ENCODE measurements at places on chromosomes 1 and 21.

GRCh38 chr1:170218257-170218650 is 72.5 kb downstream of the NTMT2 start:
- no peak for DNase-seq

- DNase-seq, result no peak
Observed at GRCh38 chr1:30762152-30762929, 4.8 kb upstream of the LAPTM5 start.

DNA sequence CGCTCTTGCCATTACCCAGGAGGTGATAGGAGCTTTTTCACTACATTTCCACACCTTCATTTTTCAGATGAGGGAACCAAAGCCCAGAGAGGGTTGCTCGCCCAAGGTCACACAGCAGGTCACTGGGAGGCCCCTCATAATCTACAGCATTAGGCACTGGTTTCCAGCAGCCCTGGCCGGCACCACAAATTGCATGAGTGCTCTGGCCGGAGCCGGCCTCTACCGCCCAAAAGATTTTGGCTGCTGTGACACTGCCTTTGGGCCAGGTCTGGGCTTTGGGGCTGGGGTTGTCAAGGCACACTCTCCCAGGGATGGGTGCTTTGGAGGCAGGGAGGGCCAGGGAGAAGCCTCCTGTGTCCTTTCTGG is 15.4 kb downstream of the DHRS3 start:
- no peak for DNase-seq

GRCh38 chr1:185419718-185420117 is 102.7 kb upstream of the IVNS1ABP start:
- no peak for DNase-seq

GRCh38 chr1:99173282-99173681 is 91.0 kb upstream of the PLPPR4 start:
- no peak for DNase-seq

DNA sequence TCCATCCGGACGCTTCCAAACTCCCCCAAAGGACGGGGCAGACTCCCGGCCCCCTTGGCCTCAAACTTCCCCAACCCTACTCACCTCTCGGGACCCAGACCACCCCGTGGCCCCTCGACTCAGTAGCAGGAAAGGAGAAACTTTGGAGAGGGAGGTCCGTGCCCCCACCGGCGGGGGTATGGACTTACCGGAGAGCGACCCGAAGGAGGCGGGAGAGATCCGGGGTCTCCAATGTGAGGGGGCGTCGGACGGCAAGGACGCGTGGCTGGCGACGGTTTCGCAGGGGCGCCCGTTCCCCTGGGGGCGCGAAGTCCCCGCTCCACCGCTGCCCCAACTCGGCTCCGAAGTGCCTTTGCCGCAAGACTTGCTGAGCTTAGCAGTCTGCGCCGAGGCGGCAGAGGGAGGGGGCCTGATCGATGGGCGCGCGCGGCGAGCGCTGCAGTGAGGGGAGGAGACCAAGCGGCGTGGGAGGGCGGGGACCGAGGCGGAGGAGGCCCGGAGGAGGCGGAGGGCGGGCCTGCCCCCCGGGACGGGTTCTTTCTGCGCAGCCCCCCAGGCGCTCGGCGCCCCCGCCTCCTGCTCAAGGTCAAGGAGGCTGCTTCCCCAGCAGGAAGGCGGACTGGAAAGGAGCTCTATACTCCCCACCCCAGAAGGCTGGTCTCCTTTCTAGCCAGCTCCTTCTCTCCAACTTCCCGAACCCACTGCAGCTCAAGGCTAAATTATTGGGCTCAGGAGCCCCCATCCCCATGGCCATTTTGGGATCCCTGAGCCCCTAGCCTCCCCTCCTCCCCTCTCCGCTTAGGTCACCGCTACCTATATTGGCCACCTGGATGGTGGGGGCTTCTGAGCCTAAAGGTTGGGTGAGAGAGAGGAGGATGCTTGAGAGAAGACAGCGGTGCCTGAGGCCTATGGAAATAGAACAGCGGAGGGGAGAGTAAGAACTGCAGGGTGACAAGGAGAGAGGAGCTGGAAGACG is at the start of gene SYT2:
Gene SYT2, minus strand, starts transcription at position 385 of the 976 bp plus-strand sequence. CDS start 104,682 bp downstream, outside the sequence.
- no peak for DNase-seq

DNA sequence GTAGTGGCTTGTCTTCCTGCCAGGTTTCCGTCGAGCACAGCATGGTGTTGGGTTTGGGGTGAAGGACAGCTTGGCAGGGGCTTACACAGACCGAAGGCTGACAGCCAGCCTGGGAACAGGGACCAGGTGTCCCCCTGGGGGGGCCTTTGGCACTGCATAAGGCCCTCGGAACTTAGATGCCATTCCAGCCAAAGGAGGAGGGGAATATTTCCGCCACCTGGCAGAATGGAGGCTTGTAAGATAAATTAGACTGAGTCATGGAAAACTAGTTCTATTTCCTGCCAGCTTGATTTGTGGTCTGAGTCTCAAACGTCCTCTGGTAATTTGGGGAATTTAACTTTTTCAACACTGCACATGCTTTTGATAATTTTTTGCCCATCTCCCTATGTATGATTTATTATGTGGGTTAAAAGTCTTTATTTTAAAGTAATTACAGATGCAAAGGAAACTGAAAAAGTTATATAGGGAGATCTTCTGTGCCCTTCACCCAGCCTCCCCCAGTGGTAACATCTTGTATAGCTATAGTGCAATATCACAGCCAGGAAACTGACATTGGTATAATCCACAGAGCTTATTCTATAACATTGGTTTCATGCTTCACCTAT is 11.5 kb upstream of the TMEM51 start:
- no peak for DNase-seq

DNA sequence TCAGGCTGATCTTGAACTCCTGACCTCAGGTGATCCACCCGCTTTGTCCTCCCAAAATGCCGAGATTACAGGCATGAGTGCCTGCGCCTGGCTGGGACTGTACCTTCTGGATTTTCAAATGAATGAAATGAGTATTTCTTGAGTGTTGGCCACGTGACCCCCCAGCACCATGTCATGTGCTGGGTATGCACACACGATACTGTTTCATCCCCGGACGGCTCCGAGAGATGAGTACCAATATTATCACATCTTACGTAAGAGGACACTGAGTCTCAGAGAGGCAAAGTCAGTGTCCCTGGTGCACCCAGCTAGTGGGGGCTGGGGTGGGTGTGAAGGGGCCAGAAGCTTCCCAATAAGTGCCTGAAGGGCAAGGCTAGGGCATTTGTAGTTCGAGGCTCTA is 780 bp upstream of the CROCC start:
- DNase-seq, result no peak

GRCh38 chr1:207034998-207035397 is 2.4 kb upstream of the C1orf116 start:
- DNase-seq, result no peak

DNA sequence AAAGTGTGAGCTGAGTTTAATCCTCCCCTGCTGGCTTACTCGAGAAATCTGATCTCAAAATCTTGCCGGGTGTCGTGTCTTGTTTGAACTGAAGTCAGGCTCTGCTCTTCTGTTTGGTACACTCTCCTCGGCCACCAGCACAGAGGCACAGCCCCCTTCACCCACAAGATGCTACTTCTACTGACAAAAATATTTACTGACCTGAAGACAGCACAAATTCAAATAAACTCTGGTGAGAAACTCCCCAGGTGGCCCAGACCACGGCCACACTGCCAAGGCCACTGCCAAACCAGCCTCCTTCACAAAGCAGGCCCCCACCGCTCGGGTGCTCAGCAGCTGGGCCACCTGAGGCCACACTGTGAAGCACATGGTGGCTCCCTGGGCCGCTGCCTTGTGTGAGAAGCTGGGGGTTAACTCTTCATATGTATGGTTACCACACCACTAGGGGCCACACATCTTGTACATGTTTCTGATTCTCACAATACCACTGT is 80.6 kb downstream of the TGFBR3 start:
- no peak for DNase-seq

GRCh38 chr1:176795929-176796328 is 333.0 kb downstream of the PAPPA2 start:
- no peak for DNase-seq

GRCh38 chr21:35561116-35561515 is 499.2 kb downstream of the SETD4 start:
- no peak for DNase-seq

DNA sequence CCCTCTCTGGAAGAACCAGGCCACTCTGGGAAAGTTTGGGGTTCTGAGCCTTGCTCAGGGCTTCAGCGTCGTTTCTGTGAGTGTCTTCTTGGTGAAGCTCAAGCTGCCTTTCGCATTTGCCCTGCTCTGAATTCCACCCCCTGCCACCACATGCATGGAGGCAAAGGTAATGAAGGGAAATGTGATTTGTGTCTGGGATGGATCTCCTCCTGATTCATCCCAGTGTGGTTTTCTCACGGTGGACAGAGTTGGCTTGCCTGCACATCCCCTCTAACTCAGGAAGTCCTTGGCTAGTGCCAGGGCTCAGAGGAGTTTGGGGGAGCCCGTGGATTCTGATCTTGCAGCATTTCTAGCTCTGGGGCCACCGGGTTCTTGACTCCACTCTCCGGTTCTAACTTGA is 173.6 kb upstream of the RAB4A start:
- DNase-seq, result no peak

- DNase-seq, result no peak
Observed at GRCh38 chr1:101431956-101432510, 195.2 kb downstream of the S1PR1 start.

GRCh38 chr1:14725695-14726094 is 127.2 kb downstream of the KAZN start:
- DNase-seq, result no peak

GRCh38 chr21:38807986-38808385 is 2.3 kb downstream of the ETS2 start:
- DNase-seq, result no peak

DNA sequence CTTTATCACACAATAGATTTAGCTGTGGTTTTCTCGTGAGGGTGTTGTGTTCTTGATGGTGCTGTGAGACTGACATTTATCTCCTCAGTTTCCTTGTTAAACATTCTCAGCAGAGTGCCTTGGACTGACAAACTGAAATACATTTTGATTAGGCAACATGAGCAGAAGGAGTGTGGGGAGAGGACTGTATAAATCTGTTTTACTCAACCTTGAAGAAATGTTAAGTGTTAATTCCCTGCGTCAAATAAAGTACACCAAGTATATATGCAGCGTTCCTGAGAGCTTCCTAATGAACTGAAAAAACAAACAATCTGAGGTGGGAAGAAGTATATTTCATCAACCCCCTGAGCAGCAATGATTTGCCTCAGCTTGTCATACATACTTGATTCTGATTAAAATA is 540.3 kb upstream of the B3GALT2 start:
- DNase-seq, result no peak

DNA sequence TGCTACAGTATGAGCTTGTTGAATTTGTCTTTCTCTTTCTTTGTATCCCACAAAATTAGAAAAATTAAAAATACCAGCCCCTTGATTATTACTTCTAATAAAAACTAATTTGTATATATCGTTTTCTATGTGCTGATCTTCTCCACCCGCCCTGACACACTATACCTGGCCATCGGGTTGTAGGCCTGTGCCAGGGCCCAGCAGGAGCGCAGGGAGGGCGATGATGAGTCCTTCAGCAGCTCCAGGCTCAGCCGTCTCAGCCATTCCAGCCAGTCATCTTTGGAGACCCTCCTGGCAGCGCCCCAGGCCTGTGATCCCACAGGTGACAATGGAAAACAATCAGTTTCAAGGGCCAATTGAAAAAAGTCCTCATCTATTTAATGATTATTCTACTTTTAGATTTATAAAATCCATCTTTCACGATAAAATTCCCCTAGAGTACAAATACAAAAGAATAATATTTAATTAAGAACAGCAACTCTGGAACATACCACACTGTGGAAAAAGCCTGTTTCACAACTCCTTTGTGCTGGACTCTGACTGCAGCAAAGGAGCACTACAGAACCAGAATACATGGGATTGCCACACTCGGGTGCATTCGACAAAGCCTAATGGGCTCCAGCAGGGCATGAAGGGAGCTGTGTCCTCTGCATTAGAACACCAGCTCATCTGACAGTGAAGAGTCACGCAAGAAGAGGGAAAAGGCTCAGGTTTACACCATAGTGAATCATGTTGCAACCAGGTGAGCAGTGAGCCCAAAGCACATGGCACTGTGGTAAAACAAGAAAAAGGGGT is 15.4 kb downstream of the ANGPTL7 start:
- DNase-seq, result no peak

DNA sequence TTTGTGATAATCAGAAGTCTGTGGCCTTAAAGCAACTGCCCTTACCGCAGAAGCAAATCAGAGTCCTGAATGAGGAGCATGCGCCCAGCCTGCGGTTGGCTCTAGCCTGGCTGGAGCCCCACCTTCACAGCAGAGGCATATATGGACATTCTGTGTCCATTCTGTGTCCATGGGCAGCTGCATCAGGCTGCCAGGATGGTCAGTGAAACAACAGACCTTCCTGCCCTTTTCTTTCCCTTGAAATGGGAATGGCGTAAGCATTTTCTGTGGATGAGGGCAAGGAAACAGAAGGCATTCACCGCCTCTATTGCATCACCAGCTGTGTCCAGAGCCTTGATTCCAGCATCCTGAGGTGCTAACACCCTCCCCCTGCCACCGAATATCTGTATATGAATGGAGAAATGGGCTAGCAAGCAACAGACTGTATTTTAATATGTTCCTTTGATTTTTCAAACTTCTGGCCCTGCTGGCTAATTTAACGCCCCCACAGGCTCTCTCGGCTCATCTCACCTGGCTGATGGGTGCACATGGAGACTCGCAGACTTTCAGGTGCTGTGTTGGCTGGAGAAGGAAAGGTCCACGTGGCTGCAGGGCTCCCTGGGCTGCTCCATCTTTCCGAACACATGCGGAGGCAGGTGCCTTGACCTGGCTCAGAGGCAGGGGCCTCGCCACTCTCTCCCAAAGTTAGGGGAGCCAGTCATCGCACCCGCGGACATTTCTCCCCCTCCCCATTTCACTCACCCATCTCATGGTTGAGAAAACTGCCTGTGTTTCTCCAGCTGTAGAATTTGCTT is 159.2 kb downstream of the GALNT2 start:
- no peak for DNase-seq

DNA sequence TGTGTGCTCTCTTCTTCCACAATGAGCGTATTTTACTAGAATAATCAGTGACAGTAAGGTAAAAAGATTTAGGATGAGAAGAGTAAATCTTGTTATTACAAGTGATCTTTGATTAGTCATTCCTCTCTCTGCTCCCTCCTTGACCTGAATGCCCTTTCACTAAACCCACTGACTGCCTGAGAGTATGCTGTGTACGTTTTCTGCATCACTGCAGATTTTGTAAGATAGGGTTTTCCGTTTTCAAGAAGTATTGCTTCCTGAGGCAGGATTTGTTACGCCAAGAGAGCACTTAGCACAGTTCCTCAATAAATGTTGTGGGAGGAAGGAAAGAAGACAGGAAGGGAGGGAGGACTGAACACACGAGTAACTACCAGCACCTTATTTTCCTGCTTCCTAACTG is 7.7 kb upstream of the LAMB3 start:
- DNase-seq, result no peak

DNA sequence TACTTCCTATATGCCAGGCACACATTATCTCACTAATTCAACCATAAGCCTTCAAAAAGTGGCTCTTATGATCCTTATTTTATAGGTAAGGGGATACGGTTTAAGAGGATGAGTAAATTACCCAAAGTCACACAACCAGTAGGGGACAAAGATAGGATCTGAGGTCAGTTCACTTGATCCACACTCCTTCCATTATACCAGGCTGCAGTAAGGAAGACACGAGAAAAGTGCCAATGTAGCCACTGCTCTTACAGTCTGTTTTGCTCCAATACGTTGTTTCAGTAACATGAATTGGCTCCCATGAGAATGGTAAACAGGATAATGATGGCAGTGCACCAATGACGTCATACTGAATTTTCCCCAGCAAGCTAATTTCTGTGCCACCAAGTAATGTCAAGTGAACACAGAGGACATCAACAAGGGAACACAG is 15.4 kb upstream of the GUCA2A start:
- DNase-seq, result no peak
